Heart right ventricle (tissue), 16 donors: ENCODE measurements at places on chromosomes 1 and 21. TPM values are rescaled to one million over a fixed set of nuclear protein-coding genes. Genes with fewer than 3 reads are reported as not detected.

PPFIA4 gene
- total RNA-seq: 45.4 TPM

ZP4 gene
- total RNA-seq: not detected

OR10J4 gene
- not detected for total RNA-seq

OR2L8 gene
- not detected for total RNA-seq

HCN3 gene
- 0.72 TPM for total RNA-seq

GRIK1 gene
- total RNA-seq: not detected

RCSD1 gene
- 34.2 TPM for total RNA-seq

CGN gene
- total RNA-seq: 0.16 TPM

MAEL gene
- total RNA-seq: 5.1 TPM

DCDC2B gene
- total RNA-seq: not detected

LAX1 gene
- 0.61 TPM for total RNA-seq

CFHR5 gene
- total RNA-seq: not detected

GSTM1 gene
- total RNA-seq: 40.2 TPM

ADGRB2 gene
- 8.8 TPM for total RNA-seq

SLC44A5 gene
- 1.6 TPM for total RNA-seq

IL20 gene
- not detected for total RNA-seq

PTPRU gene
- total RNA-seq: 23.5 TPM

MCOLN3 gene
- total RNA-seq: 0.44 TPM

TRAPPC10 gene
- total RNA-seq: 19.3 TPM

ITLN2 gene
- not detected for total RNA-seq

AMY1A gene
- total RNA-seq: not detected

SDC3 gene
- total RNA-seq: 17.9 TPM
